DMS 273 treated with DMSO at 0.1 percent for 48 hours (cell line): ENCODE measurements at places on chromosomes 13 and 19.
A peak's percentile ranks its signal among the peaks of the same experiment; 100 is the strongest.

GRCh38 chr19:13342672-13343071 is 163.6 kb downstream of the CACNA1A start:
- DNase-seq, result no peak

DNA sequence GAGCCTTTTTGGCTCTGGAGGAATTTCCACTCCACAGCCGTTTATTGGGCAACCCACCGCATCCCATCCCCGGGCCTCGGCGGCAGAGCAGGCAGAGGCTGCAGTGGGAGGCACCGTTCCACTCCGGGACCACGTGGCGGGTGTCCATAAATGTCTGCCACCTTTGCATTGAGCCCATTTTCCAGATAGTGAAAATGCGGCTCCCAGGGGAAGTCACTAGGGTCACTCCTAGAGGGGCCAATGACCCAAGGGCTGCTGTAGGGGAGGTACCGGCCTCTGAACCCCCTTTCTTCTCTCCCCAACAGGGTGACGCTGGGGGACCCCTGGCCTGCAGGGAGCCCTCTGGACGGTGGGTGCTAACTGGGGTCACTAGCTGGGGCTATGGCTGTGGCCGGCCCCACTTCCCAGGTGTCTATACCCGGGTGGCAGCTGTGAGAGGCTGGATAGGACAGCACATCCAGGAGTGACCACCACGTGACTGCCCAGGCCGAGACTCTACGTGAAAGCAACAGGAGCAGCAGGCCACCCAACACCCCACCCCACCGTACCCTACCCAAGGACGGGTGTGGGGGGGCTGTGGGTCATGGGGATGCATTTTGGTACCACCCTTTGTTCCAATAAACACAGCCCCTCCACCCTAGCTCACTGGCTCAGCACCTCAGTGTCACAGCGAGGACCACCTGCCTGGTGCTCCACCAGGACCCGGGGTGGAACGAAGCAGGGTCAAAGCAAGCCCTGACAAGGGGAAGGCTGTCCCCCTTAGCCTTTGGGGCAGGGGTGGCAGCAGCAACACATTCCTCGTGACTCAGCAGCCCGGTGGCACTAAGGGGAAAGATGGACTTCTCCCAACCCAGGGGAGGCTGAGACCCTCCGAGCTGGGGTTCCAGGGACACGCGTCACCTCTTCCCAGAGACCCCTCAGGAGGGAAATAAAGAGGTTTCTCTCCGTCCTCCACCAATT is 1.5 kb downstream of the TIMM13 start:
- DNase-seq, result no peak

GRCh38 chr13:44334751-44335150 is 38.9 kb upstream of the SERP2 start:
- DNase-seq, result no peak

DNA sequence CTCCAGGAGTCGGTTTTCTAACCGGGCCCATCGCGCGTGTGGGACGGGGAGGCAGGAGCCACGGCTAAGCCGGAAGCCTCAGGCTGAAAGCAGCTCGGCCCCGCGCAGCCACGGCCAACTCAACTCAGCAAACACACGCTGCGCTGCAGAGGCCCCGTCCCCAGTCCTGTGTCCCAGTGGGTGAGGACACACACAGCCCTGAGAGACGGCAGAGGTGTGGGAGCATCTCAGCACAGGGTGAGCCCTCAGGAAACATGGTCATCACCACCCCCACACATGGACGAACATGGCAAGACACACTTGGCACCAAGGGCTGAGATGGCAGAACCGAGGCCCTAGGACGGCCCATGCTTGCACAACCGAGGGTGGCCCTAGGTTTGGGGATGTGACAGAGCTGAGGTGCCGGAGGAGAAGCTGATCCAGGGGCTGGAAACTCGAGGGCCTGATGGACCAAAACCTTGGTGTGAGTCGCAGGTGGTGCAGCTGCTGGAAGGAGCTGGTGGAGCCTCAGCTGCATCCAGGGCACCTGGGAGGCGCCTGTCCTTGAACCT is 29.0 kb upstream of the C13orf46 start:
- no peak for DNase-seq

- no peak for DNase-seq
These were observed 42.2 kb downstream of the SAE1 start for GRCh38 chr19:47172666-47173455.

GRCh38 chr13:114259974-114260373 is 21.4 kb upstream of the UPF3A start:
- no peak for DNase-seq

DNA sequence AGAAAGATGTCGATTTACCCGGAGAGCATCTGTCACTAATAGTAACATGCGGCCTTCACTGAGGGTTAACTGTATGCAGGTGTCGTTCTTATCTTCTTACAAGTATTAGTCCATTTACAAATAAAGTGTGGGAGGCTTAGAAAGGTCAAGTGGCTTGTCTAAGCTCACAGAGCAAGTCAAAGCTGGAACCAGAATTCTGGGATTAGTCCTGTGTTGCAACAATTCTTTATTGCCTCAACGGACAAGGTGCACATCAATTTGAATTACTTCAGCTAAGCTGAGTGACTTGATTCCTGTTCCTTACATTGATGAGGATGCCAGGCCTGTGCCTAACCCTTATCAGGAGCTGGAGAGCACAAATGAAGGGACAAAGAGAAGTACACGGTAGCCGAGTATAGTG is 1193.6 kb downstream of the UQCRFS1 start:
- DNase-seq, result no peak

DNA sequence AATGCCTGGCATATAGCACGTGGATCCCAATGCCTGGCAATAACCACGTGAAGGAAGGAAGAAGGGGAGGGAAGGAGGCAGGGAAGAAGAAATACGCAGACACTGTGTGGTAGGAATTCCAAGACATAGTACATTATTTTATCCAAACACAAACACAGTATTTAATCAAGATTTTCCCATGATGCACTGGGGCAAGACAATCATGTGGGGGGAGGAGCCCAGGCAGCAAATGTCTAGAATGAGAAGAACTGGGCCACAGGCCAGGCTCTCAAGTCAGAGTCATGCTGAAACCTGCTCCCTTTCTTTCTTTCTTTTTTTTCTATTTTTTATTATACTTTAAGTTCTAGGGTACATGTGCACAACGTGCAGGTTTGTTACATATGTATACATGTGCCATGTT is 717.9 kb downstream of the UQCRFS1 start:
- DNase-seq, result no peak

- DNase-seq, result no peak
These were observed at the start of gene CCNA1 for GRCh38 chr13:36432106-36432544. TSS of gene CCNA1 (plus strand) at chr13:36432495. CDS start at chr13:36433057, 562 bp downstream.

DNA sequence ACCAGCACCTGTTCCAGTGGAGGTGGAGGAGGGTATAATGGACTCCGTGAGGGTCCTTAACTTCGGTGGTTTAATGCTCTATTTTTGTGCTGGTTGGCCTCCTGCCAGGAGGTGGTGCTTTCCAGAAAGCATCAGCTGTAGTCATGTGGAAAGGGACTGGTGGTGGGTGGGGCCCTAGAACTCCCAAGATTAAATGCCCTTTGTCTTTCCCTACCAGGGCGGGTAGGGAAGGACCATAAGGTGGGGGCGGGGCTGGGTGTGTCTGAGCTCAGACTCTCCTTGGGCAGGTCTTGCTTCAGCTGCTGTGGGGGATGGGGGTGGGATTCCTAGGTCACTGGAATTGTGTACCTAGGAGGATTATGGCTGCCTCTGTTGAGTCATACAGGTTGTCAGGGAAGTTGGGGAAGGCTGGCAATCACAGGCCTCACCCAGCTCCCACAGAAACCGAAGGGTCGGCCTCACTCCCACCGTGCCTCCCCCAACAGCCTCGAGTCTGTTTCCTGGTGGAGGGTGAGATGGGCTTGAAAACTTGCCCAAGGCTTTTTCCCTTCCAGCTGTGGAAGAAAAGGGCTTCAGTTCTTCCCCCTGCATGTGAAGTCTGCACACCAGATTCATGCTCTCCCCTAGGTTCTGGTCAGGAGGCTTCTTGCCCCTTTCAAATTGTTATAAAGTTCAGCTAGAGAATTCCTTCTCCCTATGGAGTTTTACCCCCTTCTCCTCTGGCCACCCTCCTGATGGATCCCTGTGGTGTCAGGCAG is 60.3 kb upstream of the CLDN10 start:
- no peak for DNase-seq

DNA sequence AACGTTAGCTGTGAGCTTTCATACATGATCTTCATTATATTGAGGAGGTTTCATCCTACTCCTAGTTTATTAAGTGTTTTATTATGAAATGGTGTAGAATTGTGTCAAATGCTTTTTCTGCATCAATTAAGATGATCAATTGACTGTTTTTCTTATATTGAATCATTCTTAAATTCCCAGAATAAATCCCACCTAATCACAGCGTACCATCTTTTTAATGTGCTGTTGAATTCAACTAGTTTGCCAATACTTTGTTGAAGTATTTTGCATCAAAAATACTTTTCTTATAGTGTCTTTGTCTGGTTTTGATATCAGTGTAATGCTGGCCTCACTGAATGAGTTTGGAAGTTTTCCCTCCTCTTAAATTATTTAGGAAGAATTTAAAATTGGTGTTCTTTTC is 138.6 kb upstream of the SGCG start:
- DNase-seq, result no peak

DNA sequence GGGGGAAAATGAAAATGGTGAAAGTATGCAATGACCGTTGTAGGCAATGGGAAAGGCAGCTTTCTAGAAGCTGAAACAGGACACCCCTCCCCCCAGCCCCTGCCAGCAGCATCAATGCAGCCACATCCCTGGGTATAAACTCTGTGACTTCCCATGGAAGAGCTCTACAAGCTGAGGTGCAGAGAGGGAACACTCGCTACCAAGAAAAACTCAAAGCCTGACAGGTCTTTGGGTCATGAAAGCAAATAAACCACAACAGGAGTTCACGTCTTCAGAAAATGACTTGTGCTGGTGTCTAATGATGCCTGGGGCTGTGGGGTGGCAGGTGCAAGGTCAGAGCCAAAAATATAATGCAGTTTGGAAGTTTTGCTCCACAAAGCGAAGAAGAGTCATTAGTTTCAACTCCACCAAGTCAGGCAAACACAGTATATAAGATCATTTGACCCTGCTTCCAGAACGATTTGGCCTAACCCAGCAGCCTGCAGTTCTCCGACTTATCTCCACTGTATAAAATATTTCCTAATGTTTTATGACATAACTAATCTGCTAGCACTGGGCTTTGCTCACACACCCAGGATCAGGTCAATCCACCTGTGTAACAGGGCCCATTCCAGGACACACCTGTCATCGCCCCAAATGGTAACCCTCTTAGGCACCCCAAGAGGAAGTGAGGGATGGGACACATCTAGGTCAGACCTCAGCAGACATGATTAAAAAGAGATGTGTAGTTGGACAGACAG is 102.1 kb downstream of the IRS2 start:
- no peak for DNase-seq

- no peak for DNase-seq
These were observed 11.4 kb upstream of the CD22 start for GRCh38 chr19:35317464-35318043.

GRCh38 chr13:89925107-89925506 is 1422.4 kb upstream of the MIR17HG start:
- no peak for DNase-seq

DNA sequence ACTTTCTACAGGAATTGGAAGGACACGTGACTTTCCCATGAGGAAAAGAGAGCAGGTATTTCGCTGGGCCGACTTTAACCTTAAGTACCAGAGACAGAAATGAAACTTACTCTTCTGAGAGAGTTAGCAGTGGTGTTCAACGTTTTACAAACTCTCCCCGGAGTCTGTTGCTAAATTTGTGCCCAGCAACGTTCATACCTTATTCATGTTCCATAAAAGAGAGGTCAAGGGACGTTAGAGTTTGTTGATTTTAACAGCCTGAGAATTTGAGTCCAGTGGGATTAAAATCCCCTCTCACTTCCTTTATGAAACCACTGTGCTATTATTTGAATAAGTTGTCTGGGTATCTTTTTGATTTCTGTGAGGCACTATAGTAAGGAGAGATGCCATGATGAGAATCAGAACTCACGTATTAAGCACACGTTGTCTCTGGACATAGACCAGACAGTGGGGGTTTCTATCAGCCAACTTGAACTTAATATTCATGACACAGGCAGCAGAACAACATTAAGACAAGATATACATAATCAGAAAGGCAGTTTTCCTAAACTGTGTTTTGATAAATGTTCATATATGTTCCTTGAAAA is 33.4 kb downstream of the SPRY2 start:
- no peak for DNase-seq

DNA sequence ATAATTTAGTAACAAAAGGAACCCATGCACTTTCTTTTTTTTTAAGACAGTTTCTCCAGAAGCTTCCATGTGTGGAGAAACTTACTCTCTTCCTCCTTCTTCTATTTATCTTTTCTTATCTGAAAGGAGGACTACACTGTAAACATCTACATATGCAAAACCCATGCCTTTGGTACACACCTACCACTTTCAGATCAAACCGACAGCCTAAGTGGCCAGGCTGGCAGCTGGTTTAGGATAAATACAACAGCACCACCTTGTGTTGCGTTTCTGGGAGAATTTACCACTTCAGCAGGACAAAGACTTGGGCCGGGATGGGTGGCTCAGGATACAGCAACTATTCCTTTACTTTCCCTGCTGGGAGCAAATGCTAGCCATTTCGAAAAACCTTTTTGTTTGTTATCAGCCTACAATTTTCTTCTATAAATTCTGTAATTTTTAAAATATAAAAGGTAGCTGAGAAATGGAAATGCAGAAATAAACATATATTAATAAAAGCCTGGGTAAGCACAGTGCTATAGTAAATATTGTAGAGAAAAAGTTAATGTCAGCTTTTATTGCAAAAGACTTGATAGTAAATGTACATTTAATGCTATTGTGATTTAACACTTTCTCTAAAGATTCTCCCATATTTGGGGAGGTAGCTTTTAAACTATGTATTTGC is 94.0 kb upstream of the RFC3 start:
- DNase-seq, result peak; percentile 37

- no peak for DNase-seq
These were observed 5.5 kb downstream of the ISYNA1 start for GRCh38 chr19:18432275-18433014.

DNA sequence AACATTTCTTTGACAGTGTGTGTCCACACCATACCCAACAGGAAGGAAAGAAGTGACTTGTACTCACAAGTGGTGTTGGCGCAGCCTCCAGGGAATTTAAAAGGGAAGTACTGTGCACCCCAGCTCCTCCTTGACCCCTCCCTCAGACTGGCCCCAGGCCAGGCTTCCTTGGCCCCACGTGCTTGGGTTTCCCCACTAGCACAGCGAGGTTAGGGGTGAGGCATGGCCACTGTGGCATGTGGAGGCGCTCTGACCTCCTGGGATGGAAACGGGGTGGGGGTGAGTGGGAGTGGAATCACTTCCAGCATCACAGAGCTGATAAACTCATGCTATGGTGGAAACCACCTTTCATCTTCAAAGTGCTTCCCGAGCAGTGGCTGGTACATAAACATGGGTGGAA is 168.6 kb downstream of the ZNF536 start:
- DNase-seq, result no peak
